ENCODE measurements at places on chromosomes 3 and 15.

DNA sequence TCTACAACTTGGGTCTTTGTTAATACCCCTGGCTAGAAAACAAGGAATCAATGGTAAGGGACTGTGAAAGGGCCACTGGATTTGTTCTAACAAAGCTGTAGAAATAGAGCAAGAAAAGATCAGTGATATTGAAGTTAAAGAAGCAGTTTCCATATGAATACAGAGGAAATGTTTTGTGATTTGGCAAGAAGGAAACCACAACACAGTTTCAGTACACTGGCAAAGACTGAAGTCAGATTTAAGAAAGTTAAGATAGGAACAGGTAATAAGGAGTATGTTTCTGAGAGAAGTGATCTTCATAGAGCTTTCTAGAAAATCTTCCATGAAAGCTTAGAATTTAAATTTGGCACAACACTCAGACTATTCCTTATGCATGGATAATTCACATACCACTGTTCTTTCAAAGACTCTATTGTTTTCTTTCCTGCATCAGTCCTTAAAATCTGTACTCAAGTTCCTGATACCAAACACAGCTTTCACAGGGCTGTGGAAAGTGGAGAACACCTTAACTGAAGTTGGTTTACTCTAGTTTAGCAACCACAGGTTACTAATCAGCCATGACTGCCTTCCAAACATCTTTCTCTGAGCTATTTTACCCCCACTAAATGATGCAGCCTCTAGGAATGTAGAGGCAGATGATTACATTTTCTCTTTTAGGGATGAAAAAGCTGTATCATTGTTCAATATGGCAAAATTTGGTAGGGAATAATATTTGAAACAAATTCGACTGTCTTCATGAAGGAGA, 32.4 kb upstream of the ALCAM start:
- DNase-seq, result no peak

DNA sequence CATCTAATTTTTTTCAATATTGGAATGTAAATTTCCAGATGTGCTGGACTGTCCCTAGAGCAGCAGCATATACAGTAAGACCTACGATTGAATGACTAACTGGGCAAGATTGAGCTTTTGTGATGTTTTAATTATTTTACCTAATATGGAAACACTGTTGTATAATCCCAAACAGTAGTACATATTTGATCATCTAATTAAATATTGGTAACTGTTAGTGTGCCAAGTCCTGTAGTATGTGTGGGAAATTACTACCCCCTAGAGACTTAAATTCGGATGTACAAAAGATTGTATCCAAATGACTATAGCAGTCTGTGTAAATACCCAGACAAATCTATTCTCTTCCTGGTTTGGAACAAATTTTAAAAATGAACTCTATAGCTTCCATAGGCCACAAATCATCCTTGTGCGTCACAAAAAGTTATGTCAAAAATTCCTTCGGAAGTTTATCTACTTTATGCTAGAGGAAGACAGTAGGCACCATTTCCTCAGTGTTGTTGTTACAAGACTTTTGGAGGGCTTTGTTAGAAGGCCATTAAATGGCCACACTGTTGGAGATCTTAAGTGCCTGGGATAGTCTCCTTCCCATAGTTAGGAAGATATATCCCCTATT, 41.6 kb downstream of the NKIRAS1 start:
- DNase-seq, result no peak

DNA sequence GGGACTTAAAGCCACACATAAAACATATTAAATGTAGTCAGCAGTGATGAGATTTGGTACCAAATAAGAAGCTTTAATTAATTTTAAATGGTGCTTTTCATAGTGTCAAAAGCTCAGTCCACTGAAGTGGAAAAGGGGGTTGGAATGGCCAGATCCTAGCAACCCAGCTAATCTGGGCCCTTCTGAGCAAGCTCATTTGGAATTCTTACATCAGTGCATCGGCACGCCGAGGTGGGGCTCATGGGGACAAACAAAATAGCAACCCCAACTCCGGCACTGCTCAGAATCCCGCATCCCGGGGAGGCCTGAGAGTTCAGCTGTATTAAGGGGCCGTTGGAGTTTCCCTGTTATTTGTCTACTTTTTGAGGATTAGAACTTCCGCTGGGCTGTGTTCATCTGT, 526.4 kb downstream of the SOX2 start:
- DNase-seq, result no peak

DNA sequence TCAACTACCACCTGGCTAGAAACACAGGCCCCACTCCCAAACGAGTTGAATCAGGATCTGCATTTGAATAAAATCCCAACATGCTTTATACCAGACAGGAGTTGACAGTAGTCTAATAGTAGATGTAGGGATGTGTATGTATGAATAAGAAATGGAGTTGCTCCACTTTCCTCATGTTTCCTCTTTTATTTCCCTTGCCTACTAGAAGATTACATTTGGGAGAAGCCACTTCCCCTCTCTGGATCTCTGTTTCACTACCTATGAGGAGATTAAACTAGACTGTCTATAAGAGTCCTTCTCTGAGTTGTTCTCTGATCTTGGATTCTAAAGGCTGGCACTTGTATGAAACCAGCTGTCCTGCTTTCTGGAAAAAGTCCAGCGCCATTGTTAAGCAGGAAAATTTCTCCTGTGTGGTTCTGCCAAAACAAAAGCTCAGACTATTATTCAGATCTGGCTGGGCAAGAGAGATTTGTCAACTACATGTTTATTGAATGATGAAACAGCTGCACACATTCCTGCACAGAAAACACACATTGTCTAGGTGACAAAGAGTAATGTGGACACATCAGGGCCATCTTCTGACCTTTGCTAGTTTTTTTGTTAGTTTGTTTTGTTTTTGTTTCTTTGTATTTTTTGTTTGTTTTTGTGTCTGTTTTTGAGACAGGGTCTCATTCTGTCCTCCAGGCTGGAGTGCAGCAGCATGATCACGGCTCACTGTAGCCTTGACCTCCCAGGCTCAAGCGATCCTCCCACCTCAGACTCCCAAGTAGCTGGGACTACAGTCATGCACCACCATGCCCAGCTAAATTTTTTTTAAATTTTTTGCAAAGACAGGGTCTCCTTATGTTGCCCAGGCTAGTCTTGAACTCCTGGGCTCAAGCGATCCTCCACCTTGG, 29.9 kb downstream of the ACP3 start:
- no peak for DNase-seq

DNA sequence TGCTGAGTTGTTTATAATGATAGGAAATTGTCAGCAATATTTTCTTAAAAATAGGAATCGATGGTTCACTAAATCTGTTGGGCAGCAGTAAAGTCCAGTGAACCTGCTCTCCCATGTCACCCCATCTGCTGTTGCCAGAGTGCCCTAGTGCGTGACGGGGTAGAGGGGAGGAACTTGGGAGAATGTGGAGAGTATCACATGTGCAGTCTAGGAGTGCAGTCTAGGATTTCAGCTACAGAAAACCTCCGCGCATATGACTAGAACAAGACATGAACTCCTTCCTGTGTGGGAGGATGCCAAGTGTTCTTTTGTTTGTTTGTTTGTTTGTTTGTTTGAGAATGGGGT, 74.6 kb upstream of the ACAD9 start:
- DNase-seq, result no peak

DNA sequence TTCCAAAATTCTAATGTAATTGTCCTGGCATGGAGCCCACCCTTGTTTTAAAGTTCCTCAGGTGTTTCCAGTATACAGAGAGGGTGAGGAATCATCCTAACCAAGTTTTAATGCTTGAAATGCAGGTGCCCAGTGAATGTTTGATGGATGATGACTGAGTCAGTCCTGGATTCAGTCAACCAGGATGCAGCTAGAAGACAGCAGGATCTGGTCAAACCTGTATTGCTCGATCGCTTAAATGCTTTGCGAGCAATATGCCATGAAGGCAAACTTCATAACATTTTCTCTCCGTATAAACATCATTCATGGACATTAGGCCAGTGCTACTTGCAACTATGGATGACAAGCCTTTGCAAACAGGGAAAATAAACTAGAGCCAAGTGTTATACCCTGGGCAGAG, 591.2 kb downstream of the RSL24D1 start:
- no peak for DNase-seq

- no peak for DNase-seq
Observed at GRCh38 chr3:43874731-43875130, 184.0 kb downstream of the ABHD5 start.

GRCh38 chr3:157529085-157529484, 25.9 kb upstream of the VEPH1 start:
- no peak for DNase-seq

- DNase-seq, result no peak
Observed at GRCh38 chr15:77195586-77195985, 124.7 kb upstream of the TSPAN3 start.

GRCh38 chr3:20424086-20424485, 238.1 kb upstream of the SGO1 start:
- DNase-seq, result no peak

- DNase-seq, result no peak
Observed at GRCh38 chr3:72690629-72691028, 157.6 kb downstream of the SHQ1 start.

- no peak for DNase-seq
Observed at GRCh38 chr3:192915722-192916121, 1.9 kb downstream of the MB21D2 start.

DNA sequence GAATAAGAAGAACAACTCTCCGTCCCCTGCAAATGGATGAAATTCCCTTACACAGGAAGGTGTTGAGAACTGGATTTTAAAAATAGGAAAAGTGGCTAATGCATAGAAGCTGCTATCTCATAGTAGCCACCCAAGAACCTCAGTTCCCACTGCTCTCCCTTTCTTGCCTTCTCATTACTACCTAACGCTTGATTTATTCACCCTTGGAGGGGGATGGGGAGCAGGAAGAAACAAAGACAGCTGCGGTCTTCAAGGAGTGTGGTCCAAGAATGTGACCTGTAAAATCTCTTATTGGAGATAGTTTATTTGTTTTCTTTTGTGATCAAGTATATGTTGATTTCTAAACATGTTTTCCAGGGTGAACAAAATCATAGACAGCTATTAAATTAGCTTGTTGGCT, 274.1 kb upstream of the CTNNB1 start:
- no peak for DNase-seq

GRCh38 chr3:196932600-196932999, 9.7 kb downstream of the NCBP2 start:
- no peak for DNase-seq

DNA sequence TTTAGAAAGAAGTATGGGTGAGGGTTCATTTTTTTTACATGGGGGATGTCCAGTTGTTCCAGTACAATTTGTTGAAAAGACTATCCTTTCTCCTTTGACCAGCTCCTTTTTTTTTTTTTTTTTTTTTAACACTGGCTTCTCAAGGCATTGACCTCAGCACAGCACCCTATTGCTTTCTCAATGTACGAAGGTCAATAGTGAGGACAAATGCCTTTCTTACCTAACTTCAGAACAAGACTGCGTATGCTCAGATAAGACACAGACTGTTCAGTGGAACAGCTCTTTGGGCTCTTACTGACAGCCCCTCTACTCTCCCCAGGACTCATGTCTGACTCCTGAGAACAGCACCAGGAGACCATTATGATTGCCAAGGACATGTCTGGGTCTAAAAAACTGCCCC, 10.4 kb upstream of the CILP start:
- DNase-seq, result no peak

GRCh38 chr3:139236336-139236735, 107.5 kb upstream of the MRPS22 start:
- DNase-seq, result no peak

DNA sequence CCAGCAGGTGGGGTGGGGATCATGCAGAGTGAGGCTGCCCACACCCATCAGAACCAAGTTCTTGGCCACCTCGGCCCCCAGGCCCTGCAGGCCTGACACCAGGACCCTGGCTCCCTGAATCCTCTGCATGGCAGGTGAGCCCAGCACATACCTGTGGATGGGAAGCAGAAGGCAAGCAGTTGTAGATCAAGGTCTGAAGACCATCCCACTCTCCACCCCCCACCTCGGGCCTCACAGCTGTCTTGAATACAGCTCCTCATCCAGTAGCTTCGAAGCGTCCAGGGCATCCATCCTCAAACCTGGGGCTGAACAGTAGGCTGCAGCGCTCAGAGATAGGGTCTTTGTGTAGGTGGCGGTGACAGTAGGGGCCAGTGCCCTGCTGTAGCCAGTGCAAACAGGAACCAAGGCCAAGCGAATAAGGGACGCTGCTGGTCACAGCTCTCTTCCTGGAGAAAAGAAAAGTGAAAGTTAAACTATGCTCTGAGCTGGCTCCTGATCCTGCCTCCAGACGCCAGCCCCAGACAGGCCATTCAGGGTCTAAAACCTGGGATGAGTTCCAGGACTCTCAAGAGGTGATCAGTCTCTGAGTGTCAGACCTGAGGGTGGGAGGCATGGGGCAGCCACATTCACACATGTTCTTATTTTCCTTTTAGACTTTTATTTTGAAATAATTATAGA, at the start of gene UBA7:
Gene UBA7 (minus strand): TSS at position 457 of the 678 bp plus-strand sequence. CDS start 166 bp downstream, at position 291.
- DNase-seq, result peak; percentile 39

- DNase-seq, result no peak
Observed at GRCh38 chr3:15521573-15521965, at the start of gene COLQ. COLQ (minus strand) TSS chr3:15521706; CDS start chr3:15521625, 81 bp downstream.

DNA sequence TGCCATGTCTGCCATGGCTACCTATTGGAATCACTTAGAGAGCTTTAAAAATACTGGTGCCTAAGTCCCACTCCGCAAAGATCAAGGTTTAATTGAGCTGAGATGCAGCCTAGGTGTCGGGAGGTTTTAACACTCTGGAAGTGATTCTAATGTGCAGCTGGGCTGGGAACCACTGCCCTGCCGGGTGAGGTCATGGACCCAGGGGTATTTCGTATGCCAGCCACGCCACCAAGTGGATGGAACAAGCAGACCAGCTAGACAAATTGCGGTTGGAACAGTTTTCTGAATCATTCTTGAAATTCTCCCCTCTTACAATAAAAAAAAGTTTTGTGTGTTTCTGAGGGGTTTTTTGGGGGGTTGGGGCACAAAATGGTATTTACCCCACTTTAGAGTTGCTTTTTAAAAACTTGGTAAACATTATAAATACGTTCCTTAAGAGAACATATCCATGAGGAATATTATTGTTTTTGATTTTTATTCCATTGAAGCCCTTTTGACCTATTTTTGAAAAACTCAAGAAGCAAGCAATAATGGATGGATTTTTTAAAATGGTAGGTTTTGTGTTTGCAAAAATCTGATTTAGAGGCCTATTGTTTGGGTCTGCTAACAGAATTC, 66.2 kb upstream of the CSTA start:
- DNase-seq, result peak; percentile 16

DNA sequence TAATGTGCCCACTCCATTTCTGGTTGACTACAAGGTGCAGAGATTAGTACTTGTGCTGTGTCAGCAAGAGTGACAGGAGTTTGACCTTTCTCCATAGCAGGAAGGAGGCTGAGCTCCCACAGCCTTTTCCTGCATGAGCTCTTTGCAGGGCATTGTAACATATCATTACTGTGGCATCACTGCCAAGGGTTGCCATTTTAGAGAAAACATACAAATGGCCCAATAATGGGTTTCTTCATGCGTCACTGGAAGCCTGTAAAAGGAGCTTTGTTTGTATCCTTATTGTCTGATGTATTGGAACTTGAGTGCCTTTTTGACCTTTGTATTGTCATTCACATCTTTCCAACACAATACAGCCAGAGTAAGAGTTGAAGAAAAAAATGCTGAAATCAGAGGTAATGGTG, 323.0 kb upstream of the CDIN1 start:
- no peak for DNase-seq
